NCI-H1930 (cell line): ENCODE measurements at places on chromosomes 5 and 9.

- DNase-seq, result no peak
Measured at GRCh38 chr5:6910950-6911349, 197.7 kb downstream of the TENT4A start.

DNA sequence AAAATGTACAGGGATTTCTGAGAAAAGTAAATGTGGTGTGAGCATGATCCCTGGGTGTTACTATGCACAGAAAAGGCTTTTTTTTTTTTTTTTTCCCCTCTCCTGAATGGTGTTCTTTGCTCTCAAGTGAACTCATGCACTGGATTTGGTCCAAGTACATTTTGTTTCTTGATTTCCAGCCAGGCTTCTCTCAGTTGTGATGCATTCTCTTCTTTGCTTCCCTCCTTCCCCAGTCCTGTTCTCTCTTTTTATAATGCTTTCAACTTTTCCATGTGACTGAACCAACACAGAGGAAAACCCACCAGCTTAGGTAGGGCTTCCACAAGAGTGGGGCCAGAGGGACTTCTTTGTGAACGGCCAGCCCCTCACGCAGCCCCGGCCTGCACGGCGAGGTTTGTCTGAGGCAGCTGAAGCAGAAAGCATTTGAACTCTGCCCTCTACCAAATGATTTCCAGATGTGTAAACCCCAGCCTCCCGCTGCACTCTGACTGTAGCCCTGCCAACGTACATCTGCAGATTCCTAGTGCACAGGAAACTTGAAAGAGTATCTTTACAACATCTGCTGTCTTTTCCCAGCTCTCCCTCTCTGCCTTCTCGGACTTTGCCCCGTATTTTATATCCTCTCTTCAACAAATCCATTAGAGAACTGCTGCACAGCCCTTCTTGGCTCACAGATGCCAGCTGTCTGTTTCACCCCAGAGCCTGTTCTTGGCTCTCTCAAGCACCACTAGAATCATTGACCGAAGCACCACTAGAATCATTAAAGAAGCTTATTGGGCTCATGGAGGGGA lies 71.8 kb upstream of the CD180 start:
- DNase-seq, result no peak

GRCh38 chr9:111514967-111515366 lies 10.0 kb upstream of the ZNF483 start:
- no peak for DNase-seq

- DNase-seq, result no peak
Measured at GRCh38 chr5:127892467-127893207, 189.4 kb downstream of the CCDC192 start.

GRCh38 chr9:8521112-8521511 lies 721.5 kb upstream of the DMAC1 start:
- DNase-seq, result no peak

GRCh38 chr5:63794296-63794695 lies 167.9 kb downstream of the HTR1A start:
- no peak for DNase-seq

DNA sequence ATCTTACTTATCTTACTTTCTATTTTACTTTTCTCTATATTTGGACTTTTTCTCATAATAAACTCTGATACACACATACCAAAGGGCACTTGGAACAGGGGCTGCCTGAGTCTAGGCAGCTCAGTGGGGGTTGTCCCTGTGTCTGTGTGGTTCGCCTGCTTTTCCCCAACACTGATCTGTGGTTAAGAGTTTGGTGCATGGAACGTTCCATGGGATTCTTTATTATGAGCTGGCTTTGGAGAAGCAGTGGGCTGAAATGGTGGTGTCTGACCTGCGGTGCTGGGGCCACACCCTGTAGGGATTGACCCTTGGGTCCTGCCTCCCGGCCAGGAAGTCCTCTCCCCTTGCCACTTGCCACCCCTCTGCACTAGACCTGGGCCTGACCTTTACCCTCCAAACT lies 47.4 kb downstream of the ANKRD33B start:
- no peak for DNase-seq

DNA sequence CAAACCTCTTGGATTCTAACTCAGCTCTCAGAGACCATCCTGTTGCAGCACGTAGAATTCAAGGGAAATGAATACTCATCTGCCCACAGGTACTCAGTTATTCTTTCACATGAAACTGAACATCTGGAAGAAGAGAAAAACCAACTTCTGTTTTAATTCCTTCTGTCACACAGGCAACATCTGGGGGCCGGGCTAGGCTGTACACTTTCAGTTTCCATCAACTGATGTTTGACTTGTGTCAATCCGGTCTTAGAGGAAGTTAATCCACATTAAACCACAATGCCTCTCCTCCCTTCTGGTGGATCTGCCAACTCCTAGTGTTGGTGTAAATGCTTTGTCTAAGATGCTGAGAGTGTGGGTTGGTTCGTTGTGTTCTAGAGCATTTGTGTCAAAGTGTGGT lies 17.6 kb downstream of the DMRT3 start:
- no peak for DNase-seq

DNA sequence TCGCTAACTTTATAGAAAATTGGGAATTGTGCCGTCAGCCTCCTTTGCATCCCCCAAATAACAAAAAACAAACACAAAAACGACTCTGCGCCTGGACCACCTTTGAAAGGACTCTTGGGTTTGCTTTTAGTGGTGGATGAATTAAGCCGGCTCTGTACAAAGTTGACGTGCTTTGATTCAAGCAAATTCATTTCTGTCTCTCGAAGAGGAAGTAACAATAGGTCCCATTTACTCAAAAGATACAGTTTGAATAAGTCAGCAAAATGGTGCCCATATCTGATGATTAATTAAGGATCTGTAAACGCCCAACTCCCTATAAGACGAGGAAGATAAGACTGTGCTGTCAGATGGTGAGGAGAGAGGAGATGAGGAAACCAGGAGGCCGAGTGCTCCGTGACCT lies 67.8 kb downstream of the AK8 start:
- DNase-seq, result no peak

DNA sequence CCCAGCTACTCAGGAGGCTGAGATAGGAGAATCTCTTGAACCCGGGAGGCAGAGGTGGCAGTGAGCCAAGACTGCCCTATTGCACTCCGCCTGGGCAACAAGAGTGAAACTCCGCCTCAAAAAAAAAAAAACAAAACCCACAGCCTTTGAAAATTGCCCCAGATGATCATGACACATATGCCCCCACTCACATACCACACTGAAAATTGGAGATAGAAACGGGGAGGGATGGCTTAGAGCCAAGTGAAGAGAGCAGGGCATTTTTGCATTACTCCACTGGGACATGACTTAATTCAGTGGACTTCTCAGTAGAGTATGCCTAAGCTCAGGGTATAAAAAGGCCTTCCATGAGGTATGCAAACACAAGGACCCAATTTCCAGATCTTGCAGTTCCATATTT lies 309.3 kb downstream of the BNC2 start:
- no peak for DNase-seq

GRCh38 chr9:9771314-9771713 lies 841.5 kb downstream of the PTPRD start:
- DNase-seq, result no peak

DNA sequence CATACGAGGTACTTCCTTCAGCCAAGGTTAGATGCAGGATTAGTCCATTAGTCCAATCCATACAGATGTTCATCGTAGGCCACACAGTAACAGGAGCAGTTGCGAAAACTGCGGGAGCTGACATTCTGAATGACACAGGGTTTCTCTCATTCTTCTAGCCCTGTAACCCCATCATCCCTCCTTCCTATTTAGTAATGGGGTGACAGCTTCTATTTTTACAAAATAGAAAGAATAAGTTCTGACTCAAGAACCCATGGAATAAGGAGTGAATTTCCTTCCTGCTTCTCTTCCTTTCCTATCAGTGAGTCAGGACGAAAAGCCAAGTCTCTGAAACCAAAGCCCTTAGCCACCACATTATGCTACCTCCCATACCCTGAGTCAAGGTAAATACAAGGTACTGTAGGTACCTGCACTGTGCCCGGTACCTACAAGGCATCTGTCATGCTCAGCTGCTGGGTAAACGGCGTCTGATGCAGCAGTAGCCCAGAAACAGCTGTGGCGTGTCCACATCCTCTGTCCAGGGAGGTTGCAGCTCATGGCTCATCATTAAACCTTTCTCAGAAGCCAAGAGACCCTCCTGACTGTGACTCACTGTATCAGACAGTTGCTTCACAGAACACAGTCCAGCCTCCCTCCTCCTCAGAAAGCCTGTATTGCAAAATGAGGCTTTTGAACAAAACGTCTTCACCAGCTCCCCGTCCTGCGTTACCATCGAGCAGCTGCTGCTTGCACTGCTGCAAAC lies 84.2 kb downstream of the ESM1 start:
- DNase-seq, result no peak

DNA sequence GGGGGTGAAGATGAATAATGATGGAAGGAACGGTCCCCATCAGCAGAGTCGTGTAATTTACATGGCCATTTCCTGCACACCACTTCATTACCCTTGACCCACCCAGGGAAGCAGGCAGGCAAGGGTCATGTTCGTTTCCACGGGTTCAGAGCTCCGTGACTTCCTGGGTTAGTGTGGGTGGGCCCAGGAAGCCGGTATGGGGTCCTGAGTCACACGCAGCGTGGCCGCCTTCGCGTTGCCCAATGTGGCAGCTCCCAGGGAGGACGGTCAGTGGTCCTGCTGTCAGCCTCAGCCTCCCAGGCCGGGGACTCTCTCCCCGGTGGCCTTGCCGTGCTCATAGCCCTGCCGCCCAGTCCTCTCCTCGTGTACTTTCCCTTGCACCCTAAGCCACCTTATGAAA lies 5.1 kb upstream of the TERT start:
- no peak for DNase-seq

GRCh38 chr5:78467752-78468357 lies 107.4 kb downstream of the SCAMP1 start:
- DNase-seq, result peak; percentile 1

DNA sequence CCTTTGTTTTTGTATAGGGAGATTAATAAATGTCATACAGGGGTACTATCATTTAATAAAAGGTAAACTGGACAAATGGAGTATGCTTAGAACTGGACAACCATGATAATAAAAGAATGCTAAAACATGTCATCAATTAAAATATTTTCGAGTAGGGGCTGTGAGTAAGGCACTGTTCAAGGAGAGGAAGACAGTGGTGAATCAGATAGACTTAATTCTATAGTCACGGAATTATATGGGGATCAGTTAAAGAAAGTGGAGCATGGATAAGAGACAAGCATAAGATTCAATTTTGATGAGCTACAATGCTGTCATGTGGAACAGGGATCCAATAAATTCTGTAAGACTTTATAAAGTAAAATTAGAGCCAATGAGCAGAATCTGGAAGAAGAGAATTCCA lies 104.5 kb downstream of the HMHB1 start:
- no peak for DNase-seq

GRCh38 chr5:109853377-109853776 lies 163.7 kb downstream of the MAN2A1 start:
- no peak for DNase-seq

- DNase-seq, result no peak
Measured at GRCh38 chr5:141420855-141421488, at the start of gene PCDHGA11. TSS of gene PCDHGA11 (plus strand) at chr5:141421051. CDS start at chr5:141421228, 177 bp downstream.

GRCh38 chr9:26112724-26113123 lies 434.5 kb upstream of the TUSC1 start:
- no peak for DNase-seq

GRCh38 chr9:5326893-5327548 lies 12.7 kb downstream of the RLN1 start:
- DNase-seq, result no peak

GRCh38 chr5:119398727-119399466 lies 43.1 kb downstream of the TNFAIP8 start:
- DNase-seq, result no peak

GRCh38 chr5:144139586-144139985 lies 30.9 kb downstream of the YIPF5 start:
- no peak for DNase-seq

DNA sequence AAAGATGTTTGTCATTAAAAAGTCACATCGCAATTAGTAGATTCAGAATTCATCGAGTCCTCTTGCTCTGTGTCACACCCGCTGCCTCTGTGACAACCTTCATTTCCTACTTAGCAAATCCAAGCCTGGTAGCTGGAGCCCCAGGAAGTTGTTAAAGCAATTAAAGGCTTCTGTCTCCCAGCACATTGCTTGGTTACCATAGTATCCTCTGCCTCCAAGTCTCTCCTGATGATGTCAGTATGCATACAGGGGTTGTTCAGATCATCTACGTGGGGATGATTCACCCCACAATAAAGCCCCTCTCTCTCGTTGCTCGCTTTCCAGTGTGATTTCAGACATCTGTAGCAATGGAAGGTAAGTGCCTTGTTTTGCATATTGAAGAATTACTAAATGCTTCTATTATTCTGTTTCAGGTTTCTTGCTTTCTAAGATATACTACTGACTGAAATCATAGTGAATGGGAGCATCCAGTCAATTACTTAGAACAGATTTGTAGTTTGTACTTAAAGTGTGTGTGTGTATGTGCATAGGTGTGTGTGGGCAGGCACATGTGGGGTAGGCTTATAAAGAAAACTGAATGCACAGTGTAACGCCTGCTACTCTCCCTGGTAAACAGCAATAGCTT lies 52.9 kb downstream of the PAM start:
- DNase-seq, result peak; percentile 57

DNA sequence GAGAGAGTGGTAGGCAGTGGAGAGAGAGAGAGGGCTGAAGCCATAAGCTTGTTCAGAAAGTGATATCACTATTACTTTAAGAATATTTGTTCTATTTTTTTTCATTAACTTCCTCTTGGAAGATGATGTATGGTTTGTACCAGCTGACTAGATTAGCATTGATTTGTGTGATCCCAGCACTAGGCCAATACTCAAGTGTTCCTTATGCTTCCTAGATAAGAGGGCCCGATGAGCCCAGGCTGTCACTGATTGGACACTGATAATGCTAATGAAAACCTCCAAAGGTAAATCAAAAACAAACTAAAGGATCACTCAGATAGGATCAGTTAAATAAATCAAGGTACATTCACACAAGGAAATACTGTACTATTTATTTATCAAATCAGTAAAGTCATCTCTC lies 52.7 kb upstream of the OTULINL start:
- no peak for DNase-seq

DNA sequence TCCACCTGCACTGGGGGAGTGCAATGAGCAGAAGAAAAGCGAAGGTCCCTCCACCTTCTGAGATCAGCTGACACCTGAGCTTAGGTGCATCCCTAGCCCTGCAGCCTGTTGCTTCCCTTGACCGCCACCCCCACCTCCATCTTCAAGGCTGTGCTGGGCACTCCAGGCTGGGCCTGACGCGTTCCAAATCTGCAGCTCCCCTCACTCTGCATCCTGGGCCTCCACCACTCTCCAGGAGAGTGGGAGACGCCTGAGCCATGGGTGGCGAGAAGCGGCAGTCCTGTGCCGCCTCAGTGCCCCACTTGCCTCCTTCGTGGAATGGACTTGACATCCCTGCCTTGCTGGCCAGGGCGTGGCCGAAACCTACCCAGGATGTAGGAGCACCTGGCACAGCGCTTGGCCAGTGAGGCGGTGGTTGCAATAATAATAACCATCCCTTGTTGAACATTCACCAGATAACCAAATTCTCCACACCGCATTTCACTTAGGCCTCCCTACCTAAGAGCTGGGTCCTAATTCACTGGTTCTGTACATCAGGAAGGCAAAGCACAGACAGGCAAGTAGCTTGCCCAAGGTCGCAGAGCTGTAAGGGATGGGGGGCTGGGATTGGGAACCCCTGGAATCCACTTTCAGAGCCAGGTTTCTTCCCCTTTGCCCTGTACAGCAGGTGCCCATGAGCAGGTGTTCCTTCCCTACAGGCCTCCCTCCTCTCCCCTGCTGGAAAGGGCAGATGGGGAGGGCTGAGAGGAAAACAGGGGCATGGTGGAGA lies 11.7 kb downstream of the B4GALT7 start:
- DNase-seq, result no peak

GRCh38 chr9:36862206-36863145 lies 171.6 kb downstream of the PAX5 start:
- peak; percentile 55 for DNase-seq
